ENCODE measurements at places on chromosomes 6 and 20.

GRCh38 chr20:45957021-45957941 lies 14.7 kb downstream of the ZNF335 start:
- DNase-seq: no peak

DNA sequence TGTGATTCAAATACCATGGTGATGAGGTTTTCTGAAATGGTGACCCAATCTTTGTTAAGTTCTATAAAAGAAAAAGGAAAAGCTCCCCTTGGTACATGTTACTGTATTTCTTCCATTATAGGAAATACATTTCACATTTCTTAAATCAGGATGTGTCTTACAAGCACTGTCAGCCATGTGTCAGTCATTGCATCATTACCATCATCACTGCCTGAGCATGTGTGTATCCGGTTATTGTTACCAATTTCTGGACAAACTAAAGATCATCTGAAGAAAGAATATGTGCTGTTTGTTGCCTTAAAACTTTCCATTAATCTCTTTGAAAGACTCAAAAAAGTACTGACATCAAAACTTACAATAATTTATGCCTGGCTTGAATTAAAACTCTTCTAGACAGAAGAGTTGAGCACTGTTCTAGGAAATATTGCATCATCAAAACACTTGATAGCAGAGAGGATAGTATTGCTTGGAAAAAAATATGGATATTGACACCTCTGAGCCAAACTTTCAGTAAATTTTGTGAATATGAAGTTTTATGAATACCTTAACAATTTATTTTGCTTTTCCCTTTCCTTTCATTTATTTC lies 7.1 kb upstream of the TSPYL1 start:
- DNase-seq: no peak

- DNase-seq: no peak
Observed at GRCh38 chr20:35129647-35130069, 17.5 kb downstream of the EDEM2 start.

- DNase-seq: no peak
Observed at GRCh38 chr6:31038559-31038958, 28.3 kb downstream of the MUC22 start.

DNA sequence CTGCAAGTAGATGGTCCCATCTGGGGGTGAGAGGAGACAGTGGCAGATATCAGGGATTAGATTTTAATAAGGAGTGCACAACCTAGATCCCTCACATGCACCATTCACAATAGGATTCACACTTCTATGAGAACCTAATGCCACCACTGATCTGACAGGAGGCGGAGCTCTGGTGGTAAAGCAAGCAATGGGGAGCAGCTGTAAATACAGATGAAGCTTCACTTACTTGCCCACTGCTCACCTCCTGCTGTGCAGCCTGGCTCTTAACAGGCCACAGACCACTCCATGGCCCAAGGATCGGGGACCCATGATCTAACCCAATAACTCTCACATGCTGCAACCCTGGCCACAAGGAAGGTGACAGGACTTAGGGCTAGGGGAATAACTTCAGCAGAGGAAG lies 75.4 kb downstream of the ZNF133 start:
- DNase-seq: no peak

DNA sequence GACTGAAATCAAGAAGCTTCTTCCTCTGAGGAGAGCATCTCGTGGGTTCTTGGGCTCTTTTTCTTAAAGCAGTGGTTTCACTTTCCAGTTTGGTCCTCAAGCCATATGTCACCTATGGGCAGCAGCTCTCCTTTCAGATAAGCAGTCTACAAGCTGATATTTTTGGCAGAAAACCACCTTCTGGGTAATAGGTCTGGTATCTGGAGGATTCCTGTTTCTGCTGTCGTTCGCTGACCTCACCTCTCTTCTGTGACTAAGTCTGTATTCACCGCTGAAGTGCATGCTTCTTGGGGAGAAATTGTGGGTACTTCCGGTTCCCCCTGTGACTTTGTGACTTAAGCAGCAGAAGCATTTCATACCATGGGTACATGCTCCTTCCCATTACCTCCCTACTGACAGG lies 193.6 kb downstream of the EDN1 start:
- DNase-seq: no peak

GRCh38 chr6:37607944-37608343 lies 89.7 kb downstream of the MDGA1 start:
- DNase-seq: no peak

DNA sequence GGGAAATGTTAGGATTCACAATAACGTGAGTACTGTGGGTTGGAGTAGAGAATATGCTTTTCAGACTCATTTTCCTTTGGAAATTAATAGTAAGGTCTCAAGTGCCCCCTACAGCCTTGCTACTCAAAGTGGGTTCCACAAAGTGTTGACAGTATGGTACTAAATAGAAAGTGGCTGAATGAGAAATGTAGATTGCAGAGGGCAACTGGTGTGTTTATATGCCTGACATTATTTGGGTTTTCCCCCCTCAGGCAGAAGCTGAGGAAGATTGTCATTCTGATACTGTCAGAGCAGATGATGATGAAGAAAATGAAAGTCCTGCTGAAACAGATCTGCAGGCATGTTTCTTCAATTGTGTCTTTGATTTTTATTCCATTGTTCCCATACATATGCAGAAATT lies 5.6 kb downstream of the FBXO9 start:
- DNase-seq: no peak

- DNase-seq: no peak
Observed at GRCh38 chr20:34367155-34367554, 4.1 kb downstream of the ITCH start.

GRCh38 chr6:53702316-53702715 lies 36.8 kb upstream of the KLHL31 start:
- DNase-seq: no peak

GRCh38 chr6:139519571-139520031 lies 145.2 kb upstream of the CITED2 start:
- DNase-seq: no peak

GRCh38 chr6:133312006-133312405 lies 70.8 kb downstream of the EYA4 start:
- no peak for DNase-seq

DNA sequence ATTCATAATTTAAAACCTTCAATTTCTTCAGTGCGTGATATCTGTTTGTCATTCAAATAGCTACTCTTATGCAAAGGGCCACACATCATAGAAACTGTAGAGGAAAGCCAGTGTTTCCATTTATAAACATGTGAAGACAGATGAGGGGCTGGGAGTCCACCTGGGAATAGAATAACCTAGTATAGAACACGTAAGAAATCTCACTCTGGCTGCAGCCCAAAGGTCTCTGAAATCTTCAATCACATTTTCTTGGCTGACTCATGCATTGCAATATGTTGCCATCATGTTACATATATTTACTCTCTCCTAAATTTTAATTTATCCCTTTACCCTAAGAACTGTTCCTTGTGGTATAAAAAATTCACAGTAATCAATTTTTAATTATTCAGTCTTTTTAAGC lies 123.2 kb downstream of the ELOVL4 start:
- no peak for DNase-seq

GRCh38 chr6:78089531-78089930 lies 436.7 kb downstream of the MEI4 start:
- no peak for DNase-seq

GRCh38 chr6:14084388-14084787 lies 33.2 kb upstream of the CD83 start:
- DNase-seq: no peak

- no peak for DNase-seq
Observed at GRCh38 chr6:90008189-90008907, 114.1 kb downstream of the GJA10 start.

DNA sequence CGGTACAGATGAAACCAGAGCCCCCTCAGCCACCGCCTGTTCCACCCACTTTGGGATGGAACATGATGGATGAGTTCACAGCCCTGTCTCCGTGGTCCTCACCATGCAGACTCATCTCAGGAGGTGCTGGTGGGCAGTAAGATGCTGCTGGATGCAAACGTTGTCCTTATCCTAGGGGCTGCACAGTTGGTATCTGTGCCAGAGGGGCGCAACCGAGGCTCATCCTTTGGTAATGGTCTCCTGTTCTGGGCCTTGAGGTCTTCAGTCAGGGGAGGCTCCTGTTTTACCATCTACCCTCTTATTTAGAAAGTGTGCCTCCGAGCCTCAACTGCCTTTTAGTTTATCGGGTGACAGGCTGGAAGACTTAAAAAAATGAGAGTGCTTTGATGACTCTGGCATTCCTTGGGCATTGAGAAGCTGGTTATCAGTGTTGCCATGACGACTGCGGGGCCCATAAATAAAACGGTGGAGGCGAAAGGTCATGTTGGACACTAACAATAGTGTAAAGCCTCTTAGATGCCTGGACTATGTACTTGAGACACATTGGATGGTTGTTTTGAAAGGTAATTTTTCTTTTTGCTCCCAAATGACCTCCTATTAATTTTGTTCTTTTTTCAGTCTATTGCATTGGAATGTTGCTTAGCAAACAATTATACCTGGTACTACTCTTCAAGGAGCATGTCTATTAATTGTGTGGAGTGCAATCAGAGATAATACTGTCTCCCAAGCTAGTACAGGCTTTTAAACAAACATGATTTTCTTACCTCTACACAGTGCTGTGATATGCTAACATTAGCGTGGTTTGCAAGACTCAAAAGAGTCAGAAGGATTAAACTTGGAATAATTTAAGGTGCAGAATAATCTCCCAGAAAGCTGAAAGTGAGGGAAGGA lies 74.2 kb upstream of the DSP start:
- DNase-seq: no peak

DNA sequence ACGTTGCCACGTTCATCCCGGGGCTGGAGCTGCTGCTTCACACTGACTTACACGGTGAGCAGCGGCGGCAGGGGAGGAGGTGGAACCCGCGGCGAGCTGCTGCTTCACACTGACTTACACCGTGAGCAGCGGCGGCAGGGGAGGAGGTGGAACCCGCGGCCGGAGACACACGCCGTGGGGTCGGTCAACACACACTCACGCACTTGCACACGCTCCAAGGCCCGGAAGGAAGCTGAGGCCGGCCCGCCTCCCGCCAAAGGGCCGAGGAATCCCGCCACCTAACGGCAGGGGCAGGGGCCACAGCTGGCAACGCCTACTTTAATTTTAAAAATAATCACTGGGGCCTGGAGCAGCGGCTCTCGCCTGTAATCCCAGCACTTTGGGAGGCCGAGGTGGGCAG lies 94.4 kb upstream of the FOXC1 start:
- DNase-seq: no peak

Measured in NCI-H2081 treated with DMSO at 0.1 percent for 48 hours (cell line).